ENCODE measurements at places on chromosomes 12 and 14. TPM values are rescaled to one million over a fixed set of nuclear protein-coding genes. Genes with fewer than 3 reads are reported as not detected.

- peak; percentile 71 for DNase-seq
Measured at GRCh38 chr14:70622111-70622712, 19.5 kb upstream of the TTC9 start.

DNA sequence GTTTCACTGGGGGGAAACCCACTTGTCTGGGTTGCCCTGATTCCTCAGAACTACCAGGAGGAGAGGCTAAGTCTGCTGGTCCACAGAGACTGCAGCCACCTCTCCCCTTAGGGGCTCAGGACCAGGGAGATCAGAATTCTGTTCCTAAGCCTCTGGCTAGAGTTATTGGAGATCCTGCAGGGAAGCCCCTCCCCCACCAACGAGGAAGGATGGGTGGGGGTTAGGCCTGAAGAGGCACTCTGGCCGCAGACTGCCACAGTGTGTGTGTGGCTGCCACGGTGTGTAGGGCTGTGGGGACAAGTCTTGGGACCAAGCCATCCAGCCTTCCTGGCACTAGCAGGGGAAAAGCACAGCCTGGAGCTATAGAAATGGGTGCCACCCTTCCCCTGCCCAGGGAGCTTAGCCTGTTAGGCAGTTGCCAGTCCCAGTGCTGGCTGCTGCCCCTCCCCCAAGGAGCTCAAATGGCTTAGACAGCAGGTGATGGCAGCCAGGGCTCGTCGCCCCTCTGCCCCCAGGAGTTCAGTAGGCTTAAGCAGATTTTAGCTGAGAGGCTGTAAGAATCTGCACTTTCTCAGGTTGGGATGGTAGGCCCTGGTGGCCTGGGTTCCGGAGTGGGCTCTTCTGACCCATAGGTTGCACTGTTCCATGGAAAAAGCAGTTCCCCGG is 107.7 kb downstream of the ERGIC2 start:
- no peak for DNase-seq

Gene KRT8
- 179 TPM for total RNA-seq

Gene COX8C
- not detected for total RNA-seq

DNA sequence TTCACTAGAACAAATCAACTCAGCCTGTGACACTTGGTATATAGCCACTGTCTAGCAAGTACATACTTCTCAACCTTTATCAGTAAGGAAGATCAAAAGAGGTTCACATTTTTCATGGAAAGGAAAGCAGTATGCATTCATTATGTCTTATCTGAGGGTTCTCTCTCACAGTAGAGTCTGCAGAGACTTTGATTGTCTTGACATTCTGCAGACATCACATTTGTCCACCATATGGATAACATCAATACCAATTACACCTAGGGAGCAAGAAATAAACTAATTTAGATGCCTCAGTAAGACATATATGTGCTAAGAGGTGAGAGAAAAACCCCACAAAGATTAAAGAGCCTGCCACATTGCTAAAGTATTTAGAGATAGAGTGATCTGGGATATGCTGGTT is 110.8 kb upstream of the SLC35F4 start:
- no peak for DNase-seq

GRCh38 chr14:91418387-91419043 is 895 bp upstream of the CCDC88C start:
- DNase-seq, result peak; percentile 71

DNA sequence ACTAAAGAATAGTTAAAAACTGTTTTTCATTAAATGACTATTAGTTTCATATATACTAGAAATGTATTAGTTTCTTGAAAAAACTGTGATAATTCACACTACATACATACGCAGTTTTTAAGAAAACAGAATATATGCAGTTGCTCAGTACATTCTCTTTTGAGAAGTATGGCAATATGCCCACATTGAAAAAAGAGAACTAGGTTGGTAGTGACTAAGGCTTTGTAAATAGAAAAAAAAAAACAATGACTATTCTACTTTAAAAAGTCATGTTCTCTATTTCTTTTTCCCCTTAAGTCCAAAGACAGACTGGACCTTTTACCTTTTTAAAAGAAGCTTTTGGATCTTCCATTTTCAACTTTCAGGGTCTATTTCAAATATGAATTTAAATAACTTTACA is 25.0 kb downstream of the SNX6 start:
- DNase-seq, result peak; percentile 13

DNA sequence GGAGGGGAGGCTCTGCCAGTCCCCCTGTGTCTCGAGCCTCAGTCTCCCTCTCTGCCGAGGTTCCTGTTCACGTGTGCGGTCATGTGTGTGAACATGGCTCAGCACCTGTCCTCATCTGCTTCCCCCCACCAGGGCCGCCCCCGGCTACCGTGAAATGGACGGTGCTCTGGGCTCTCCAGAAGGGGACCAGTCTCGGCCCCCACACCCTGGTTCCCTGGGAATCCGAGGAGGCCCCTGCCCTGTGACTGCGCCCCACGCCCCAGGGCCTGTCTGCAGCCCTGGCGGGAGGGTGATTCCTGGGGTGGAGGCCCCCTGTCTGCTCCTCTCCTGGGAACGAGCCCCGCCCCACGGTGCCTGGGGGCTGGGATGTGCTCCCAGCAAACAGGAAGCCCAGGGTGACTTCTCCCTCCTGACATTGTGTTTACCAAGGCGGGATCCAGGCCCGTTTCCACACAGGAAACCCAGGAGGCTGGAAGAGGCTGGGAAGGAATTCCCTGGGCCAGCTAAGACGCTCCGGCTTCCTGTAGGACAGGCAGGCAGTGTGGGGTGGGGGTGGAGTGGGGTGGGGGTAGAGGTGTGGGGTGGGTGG is 46.6 kb downstream of the KIF26A start:
- DNase-seq, result no peak

DNA sequence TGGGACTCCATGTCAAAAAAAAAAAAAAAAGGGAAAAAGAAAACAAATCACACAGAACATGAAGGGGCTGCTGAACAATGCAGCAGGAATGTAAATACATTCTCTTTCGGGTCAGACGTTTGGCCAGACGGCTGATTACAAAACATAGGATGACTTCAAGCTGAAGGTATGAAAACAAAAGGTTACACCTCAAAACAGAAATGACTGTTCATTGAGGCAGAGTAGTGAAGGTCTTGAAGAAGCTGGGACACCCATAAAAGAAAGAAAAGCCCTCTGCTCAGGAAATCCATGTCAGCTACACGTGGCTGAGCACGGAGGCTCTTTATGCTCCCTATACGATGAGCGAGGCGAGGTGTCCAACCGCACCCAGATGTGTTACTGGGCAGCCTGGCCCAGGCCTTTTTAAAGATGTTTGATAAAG is 37.7 kb downstream of the FGD4 start:
- peak; percentile 91 for DNase-seq

Gene MED6
- total RNA-seq, result 60.8 TPM

Gene MYBPC1
- 0.70 TPM for total RNA-seq

DNA sequence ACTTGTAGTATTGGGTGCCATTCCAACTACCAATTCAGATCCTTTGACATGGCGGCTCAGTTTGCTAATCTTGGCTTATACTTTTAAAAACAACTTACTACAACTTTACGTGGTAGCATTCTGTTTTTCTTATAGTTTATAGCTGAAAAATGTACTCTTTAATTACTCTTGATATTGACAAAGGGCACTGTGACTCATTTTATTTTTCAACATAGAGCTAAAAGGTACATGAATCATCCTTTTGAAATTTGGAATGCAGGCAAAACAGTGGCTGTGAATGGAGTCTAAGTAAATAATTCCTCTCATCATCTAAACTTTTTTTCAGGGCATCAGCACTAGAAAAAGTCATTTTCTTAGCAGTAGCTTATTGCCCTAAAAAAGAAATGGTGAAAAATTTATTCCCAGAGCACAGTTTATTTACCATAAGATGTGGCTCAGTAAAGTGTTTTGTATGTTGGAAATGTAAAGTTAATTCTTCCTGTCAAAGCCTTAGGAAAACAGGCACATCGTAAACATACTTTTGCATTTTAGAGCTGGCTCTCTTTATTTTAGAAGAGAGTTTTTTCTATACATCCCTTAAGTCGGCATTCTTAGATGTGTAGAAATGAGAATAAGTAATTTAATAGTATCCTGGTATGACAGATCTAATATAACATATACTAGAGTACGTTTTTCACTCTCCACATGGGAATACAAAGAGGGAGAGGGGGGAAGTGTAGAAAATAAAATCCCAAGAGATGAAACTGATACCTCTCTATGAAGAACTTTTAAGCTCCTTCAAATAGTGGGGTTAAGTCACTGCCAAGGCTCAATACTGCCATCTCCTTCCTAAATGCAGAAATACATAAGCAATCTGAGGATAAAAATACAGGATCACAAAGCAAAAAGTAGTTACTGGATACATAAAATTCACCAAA is 55.2 kb downstream of the SLC25A21 start:
- DNase-seq, result peak; percentile 83

- no peak for DNase-seq
Measured at GRCh38 chr14:105120056-105120455, 48.5 kb downstream of the JAG2 start.

GRCh38 chr14:78848234-78848820 is 678.2 kb downstream of the NRXN3 start:
- peak; percentile 71 for DNase-seq

Gene SCNN1A
- total RNA-seq, result 136 TPM

DNA sequence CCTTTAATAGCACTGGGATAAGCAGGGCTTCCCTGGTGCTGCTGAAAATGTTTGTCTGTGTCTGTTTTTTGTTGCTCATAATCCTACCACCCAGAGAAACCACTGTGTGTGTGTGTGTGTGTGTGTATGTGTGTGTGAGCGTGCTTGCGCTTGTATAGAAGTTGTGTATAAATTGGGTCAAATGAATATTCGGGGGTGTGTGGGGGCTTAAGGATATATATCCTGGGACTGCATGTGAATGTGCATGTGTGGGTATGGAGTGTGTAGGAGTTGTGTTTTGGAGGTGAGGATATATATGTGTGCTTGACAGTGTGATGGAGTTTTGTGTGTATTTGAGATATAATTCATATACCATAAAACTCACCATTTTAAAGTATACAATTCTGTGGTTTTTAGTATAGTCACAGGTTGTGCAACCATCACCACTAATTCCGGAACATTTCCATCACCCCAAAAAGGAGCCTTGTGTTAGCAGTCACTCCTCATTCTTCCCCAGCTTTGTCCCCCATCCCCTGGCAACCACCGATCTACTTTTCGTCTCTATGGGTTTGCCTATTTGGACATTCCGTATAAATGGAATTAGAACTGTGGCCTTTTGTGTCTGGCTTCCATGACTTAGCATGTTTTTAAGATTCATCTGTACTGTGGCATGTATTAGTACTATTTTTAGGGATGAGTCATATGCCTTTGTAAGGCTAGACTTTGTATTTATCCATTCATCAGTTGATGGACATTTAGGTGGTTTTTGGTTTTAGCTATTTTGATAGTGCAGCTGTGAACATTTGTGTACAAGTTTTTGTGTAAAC is 25.6 kb downstream of the TCTN1 start:
- peak; percentile 39 for DNase-seq

Gene PPFIA2
- total RNA-seq, result 2.2 TPM

DNA sequence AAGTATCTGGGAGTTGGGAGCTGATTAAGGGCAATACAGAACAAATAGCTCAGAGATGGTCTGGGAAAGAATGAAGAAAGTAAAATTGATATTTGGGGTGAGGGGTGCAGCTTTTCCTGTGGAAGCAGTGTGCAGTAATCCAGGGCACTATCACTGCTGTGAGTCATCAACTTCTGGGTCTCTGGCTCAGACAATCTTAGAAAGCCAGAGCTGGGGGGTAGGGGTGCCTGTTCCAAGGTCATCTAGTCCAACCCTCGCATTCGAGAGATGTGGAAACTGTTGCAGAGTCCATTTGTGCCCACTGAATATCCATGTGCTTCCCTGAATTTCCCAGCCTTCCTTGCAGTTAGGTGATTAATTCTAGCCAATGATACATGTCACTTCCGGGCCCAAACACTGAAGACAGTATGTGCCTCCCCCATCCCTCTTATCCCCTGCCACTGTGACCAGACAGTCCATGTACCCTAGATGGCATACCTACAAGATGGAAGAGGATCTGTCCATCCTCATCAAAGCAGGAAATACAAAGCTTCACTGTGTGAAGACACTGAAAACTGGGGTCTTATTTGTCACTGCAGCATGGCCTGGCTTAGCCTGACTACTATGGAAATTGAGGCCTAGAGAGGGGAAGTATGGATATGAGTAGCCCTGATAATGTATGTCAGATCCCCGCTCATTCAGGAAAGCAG is 51.9 kb downstream of the ZFP36L1 start:
- no peak for DNase-seq

DNA sequence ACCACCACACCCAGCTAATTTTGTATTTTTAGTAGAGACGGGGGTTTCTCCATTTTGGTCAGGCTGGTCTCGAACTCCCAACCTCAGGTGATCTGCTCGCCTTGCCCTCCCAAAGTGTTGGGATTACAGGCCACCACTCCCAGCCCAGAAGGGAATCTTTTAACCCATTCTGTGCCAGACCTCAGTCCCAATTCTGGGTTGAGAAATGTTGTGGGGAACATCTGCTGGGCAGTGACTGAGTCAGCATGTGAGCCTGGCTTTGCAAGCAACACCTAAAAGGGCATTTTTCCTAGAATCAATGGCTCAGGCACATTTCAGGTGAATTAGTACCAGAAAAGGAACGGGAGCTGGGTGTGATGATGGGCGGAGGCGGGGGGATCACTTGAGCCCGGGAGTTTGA is 7.6 kb upstream of the SPATS2 start:
- DNase-seq, result no peak

DNA sequence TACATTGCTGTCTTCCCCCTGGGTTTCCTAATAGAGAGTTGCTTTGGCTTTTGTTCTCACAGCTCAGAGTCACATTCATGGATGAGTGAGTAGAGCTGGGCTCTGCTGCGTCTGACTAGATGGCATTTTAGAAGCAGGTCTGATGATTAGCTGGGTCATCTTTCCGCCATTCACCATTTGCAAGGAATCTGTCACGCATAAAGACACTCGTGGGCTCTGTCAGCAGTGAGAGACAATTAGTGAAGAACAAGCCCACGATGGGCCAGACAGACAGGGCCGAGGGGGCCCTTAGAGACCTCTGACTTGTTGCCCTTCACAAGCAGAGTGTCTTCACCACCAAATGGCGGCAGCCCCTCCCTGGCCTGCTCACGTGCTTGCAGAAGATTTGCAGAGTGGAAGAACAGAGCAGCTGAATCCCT is 175.0 kb downstream of the CRADD start:
- no peak for DNase-seq

DNA sequence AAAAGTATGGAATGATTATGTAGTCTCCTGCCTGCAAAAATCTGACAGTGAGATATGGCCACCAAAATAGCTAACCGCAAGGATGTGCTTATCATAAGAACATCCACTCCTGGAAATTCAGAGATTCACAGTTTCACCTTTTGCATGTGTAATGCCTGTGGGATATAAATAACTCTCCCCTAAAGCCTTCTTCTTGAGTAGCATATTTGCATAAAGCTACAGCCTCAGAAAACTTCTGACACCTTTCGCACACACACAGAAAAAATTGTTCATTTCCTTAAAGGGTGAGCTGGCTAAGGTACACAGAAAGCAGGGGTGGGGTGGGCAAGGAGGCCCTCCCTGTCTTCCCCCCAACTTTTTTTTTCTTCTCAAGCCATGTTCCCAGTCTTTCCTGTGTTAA is 3.1 kb upstream of the IGF1 start:
- DNase-seq, result no peak

DNA sequence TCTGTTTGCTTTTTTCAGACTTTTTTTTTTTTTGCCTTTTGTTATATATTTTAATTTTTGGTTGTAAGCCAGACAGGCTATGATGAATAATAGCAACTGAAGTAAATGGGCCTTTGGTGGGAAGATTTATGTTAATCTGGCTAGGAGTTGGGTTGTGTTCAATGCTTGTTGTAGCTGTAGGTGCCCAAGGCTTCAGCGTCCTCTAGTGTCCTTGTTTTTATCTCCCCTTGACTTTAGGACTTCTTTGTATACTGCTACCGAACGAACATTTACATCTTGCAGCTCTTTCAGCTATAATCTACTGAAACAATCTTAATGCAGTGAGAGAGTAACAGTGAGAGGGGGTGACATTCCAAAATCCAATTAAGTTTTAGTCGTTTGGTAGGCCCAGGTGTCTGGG is 848.4 kb upstream of the FBXO33 start:
- DNase-seq, result peak; percentile 2

Data from MCF 10A (cell line).